ENCODE measurements at places on chromosomes 1 and 21.

- DNase-seq: no peak
These were observed 205.7 kb upstream of the PTBP2 start for GRCh38 chr1:96515925-96516324.

GRCh38 chr1:13708380-13708982, 8.5 kb downstream of the PRDM2 start:
- no peak for DNase-seq

DNA sequence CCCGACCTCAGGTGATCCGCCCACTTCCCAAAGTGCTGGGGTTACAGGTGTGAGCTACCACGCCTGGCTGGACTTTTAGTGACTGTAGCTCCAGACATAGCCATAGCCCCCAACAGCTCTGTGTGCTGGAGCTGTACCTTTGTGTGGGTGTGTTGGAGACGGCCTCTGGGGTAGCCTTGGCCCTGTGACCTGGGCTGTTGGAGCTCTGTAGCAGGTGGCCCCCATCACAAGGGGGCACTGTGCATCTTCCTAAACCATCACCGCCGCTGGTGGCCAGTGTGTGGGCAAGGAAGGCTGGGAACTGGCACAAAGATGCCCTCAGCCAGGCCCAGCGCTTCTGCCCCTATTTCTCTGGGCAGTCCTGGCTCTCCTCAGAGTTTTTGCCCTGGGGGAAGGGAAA, 38.4 kb upstream of the FOXO6 start:
- DNase-seq: peak; percentile 68

- no peak for DNase-seq
These were observed 438.7 kb downstream of the PRDM2 start for GRCh38 chr1:14138687-14139086.
